ENCODE measurements at places on chromosomes 5 and 9.
A peak's percentile ranks its signal among the peaks of the same experiment; 100 is the strongest.

GRCh38 chr5:2187687-2188086 is 305.0 kb upstream of the IRX4 start:
- no peak for DNase-seq

GRCh38 chr9:129898185-129898584 is 62.9 kb downstream of the USP20 start:
- DNase-seq, result no peak

DNA sequence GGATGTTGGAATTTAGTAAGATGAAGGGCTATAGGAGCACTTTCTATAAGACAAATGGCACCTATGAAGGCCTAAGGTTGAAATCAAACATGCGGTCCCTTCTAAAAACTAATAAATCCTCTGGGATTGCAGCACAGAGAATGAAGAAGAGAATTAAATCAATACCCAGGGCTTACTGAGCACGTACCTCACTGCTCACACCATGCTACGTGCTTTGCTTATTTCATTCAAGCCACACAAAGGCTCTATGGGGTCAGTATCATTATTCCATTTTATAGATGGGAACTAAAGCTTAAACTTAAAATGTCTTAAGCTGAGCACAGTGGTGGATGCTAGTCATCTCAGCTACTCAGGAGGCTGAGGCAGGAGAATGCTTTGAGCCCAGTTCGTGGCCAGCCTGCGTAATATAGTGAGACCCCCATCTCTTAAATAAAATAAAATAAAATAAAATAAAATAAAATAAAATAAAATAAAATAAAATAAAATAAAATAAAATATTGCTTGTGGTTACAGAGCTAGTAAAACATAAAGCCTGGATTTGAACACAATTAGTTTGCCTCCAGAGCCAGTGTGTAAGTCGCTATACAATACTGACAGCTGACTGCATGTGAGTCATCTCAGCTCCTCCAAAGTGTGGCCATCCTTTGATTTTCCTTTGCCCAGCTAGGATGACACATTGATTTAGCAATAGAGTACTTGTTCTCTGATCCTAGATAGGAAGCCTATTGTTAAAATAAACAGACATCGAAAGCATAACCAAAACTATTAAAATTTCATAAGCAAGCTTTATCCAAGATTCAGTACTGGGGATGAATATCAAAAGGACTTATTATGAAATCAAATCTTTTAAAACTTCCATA is 20.9 kb upstream of the DPYSL3 start:
- DNase-seq, result no peak

- peak; percentile 76 for DNase-seq
Observed at GRCh38 chr5:1315709-1316587, 21.1 kb upstream of the TERT start.

DNA sequence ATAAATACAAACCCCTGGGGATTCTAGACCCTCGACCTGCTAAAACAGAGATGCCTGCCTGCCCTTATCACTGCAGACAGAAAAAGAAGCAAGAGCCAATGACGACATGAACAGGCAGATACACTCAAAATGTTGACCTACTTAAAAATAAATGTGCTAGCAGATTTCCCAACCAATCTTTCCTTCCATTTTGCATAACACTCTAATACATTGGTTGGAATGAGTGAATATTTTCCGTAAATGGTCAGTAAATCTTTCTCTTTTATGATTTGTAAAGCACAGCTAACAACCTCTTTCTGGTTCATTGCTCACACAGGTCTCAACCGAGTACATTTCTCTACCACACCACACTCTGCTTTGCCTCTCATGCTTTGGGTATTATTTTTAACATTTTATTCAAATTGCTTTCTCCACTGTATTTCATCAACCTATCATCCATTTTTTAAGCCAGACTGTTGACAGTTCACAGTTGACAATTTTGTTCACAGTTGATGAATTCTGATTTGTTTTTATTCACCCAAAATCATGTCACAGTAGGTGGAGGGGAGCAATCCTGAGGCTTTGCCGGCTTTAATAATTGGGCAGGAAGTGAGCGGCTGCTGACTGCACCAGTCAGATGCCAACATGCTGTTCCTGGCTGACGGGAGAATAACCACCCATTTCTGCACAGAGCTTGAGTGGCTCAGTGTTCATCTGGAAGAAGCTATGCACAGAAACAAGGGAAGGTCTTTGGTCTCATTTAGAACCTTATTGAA is 426.6 kb downstream of the SPOCK1 start:
- no peak for DNase-seq

- no peak for DNase-seq
Observed at GRCh38 chr9:35395706-35396101, 94.2 kb upstream of the RUSC2 start.

DNA sequence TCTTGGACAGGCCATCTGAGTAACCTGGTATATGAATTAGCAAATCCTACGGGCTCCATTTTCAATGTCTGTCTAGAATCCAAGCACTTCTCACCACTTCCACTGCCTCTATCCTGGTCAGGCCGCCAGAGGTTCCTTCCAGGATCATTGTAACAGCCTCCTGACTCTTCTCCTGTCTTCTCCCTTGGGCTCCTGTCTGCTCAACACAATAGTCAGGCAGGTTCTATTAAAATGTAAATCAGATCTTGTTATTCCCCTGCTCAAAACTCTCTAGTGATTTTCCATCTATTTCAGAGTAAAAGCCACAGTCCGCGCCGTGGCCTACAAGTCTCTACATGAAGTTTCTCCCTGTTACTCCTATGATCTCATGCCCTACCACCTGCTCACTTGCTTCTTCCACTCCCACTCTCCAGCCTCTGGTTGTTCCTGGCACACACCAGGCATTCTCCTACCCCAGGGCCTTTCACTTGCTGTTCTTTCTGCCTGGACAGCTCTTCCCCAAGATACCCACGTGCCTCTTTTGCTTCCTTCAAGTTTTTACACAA is 21.7 kb downstream of the ZNF366 start:
- no peak for DNase-seq

GRCh38 chr9:38015906-38016305 is 53.1 kb downstream of the SHB start:
- DNase-seq, result no peak

Measured in NCI-H1930 (cell line).